ENCODE measurements at places on chromosomes 7 and 10.
A peak's percentile ranks its signal among the peaks of the same experiment; 100 is the strongest.

DNA sequence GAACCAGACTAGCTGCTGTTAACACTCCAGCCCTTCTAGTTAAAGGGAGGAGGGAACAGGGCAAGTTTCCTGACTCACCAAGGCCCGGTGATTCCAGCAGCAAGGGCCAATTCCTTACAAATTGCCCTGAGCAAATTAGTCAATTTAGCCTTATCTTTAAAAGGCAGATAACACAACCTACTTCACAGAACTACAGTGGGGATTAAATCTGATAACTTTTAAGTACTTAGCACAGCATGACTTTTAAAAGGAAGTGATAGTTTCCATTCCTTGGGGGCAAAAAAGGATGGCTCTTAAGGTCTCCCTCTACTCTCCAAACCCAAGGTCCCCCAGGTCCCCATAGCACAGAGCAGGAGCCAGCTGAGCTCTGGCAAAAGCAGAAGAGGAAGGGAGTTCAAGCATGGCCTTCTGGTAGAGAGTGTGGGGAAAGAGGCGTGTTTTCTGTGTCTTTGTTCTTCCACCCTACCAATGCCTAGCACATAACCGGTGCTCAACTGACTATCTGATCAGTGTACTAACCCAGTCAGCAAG lies 4.0 kb downstream of the CDCA7L start:
- DNase-seq, result peak; percentile 63

DNA sequence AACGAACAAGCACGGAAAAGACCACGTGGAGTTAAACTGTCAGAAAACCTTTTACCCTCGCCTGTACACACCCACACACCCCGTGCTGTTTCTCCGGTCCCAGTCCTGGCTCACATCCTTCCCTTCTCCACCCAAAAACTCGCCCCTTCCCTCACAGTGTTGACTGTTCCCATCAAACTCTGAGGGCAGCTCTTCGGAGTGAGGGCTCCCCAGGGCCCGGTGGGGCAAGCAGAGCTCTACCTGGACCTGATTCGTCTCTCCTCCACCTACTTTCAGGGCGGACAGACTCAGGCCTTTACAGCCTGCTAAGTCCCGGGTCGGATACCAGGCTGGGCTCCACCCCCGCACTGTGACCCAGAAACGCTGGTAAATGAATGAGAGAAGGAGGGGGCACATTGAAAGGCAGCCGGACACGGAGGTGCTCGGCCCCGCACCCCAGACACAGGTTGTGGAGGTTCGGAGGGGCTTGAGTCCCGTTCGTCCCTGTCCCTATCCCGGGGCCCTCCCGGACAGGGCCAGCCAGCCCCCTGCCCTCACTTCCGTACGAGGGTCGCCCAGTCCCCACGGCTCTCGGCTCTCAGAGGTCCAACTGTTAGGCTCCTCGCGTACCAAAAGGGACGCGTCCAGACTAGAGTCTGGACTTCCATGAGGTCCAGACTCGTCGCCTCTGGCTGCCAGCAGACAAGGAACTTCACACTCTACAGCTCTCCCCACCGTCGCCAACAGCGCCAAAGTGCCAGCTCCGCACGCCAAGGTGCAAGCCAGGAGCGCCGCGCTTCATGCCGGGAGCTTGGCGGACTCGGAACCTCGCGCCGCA lies 31.7 kb upstream of the ASL start:
- DNase-seq, result peak; percentile 25

DNA sequence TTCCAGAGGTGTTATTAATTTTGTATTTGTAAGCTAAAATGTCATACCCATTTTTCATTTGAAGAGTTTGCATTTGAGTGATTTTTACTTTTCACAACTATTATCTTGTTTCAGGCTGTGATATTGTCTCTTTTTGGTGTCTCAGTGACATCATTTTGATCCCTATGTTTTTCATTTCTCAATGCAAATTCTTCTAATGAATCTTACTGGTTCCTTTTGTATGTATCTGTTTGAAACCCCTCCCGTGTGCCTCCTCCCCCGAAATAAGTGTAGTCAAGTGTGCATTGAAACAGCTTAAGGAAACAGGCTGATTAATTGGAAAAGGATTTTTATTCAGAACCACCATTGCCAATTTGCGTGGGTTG lies 77.8 kb downstream of the SHH start:
- DNase-seq, result no peak

DNA sequence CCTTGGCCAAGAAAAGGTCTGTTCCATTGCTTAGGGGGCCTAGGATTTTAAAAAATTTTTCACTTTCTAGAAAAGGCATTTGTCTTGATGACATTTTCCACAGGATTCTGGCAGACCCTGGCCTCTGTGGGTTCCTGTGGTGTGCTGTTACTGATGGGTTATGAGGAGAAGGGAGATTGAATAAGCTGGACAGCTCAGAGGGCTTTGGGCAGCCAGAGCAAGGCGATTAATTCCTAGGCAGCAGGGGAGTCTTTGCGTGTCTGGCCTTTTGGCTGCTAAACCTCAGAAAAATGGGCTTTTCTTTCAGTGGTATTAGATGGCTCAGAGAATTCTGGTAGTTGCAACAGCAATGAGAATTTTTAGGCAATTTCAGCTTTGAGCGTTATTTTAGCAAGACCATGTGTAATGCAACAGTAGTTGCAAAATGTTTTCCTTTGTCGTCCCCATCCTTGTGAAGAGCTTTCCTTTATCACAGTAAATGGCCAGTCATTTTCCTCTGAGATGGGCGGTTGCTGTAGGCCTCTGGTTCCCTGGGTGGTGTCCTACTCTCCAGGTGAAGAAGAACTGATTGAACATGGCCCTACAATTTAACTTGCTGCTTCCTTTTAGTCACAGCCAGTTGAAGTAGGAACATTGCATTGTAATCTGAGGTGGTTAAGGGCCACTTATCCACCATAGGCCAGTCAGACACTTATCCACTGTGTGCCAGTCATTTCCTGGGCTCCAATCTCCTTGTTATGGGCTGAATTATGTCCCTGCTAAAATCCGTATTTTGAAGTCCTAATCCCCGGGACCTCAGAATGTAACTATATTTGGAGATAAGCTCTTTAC lies 43.2 kb downstream of the SH2D4B start:
- DNase-seq, result no peak

DNA sequence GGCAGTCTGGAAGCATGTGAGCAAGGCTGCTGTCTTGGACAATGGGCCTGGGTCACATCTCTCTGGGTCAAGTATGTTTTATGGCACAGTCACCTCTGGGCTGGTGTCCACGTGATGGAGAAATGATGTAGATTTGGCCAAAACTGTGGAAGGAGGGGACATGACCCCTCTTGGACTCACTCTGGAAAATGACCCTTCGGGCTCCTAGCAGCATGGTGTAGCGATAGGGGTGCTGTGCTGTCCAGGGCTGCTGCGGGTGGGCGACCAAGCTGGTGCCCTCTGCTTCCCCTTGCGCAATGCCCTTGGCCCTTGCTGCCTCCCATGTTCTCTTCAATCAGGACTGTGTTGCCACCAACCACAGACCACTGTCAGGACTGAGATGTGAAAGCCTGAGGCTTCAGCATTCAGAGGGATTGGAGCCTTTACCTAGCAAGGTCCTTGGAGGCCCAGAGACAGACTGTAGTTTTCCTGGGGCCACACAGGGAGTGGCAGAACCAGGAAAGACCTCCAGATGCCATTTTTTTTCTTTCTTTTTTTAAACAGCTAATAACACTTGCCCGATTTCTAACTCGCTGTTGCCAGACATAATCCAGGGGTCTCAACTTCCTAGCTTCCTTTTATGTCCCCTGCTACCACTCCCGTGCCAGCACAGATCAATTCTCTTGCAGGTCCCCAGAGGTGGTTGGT lies 6.1 kb downstream of the CYP26A1 start:
- DNase-seq, result no peak

GRCh38 chr10:130254662-130255061 lies 118.5 kb downstream of the GLRX3 start:
- no peak for DNase-seq

DNA sequence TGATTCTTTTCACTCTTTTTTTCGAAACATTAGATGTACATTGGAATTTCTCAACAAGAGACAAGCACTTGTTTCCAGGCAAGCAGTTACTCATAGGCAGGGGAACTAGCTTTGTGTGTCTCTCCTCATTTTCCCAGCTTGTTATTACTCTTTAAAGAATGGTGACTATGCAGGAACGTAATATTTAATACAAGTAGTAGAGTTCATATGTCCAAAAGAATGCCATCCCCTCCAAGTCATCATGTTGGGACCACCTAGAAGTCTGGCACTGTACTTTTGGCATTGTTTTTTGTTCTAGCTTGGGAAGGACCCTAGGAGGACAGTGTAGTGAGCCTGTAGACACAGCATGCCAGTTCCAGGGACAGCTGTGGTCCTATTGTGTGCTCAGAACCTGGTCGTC lies 650.7 kb downstream of the INHBA start:
- DNase-seq, result no peak

DNA sequence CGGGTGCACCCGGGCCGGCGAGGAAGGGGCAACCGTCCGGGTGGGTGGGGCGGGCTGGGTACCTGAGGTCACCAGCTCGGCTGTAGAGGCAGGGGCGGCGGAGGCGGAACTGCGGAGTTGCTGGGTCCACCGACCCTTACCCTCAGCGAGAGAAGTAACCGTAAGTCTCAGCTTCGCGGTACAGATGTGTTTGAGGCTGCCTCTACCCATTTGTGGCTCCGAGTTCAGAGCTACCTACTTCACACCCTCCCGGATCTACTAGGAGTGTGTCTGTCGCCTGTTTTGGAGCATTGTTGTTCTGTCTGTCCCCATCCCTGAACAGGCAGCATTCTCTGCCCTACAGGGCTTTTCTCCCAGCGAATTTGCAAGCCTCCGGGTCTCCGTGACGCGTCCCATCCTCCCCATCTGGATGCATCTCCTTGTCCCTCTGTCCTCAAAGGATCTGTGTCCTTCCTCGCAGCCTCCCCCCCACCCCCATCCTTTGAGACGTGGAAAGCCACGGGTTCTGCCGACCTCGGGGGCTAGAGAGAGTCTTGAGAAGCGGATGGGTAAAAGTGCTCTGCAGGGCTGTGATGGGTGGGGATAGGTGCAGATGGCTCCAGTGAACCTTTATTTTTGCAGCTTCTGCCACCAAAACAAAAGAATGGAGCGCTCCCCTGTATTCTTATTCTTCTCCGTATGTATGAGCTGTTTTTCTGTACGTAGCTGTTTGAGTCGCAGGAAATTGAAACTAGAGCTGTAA lies 757 bp downstream of the ANKIB1 start:
- peak; percentile 30 for DNase-seq

- DNase-seq, result no peak
Observed at GRCh38 chr10:132249824-132250375, 57.9 kb downstream of the STK32C start.

GRCh38 chr7:4406288-4407058 lies 275.6 kb upstream of the FOXK1 start:
- DNase-seq, result no peak

- DNase-seq, result peak; percentile 75
Observed at GRCh38 chr10:4767033-4767814, 58.8 kb upstream of the AKR1E2 start.

DNA sequence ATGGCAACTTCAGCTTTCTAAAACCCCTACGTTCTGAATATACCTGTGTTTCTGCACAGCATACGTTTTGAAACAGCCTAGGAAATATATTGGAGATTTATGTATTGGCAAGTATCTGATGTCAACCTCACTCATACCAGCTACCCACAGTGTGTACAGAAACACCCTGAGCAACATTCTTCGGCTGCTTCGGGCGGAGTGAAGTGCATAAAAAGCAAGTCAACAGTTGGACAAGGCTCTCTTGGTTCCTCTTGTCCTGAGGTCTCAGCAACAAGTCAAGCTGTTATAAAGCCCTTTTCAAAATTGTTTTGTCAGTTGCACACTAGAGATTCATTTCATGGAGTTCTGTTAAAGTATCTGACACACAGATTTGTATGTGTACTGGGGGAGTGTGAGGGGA lies 40.0 kb upstream of the PAPSS2 start:
- no peak for DNase-seq

DNA sequence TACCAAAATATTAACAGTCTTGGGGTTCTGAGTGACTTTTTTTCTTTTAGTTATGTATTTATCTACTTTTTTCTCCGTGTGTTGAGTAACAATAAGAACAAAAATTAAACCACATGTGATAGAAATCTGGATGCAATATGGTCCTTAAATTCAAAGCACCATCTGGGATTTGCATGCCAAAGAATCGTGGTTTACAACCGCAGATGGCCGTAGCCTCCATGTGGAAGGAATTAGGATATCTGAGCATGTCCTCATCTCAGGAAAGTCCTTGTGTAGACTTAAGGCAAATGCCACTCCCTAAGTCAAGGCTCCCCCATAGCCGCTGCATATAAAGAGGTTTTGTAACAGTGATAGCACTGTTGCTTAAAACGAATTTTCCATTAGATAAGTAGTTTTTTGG lies 304.0 kb downstream of the ZEB1 start:
- DNase-seq, result peak; percentile 96

DNA sequence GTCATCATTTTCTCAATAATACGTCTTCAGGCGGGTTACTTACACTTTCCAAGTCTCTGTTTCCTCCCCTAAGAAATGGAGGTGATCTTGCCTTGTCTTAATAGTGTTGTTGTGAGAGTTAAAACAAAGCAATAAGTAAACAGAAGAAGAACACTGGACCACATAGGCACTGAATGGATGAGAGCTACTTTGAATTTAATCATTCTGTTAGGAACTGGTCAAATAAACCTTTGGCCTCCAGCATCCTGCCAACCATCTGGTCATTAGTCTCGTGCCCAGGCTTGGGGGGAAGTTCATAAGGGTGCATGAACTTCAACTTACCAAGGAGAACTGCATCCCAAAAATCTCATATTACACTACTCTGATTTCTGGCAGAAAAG lies 109.4 kb upstream of the C7orf33 start:
- DNase-seq, result no peak
